ENCODE measurements at places on chromosomes 12 and 14.

DNA sequence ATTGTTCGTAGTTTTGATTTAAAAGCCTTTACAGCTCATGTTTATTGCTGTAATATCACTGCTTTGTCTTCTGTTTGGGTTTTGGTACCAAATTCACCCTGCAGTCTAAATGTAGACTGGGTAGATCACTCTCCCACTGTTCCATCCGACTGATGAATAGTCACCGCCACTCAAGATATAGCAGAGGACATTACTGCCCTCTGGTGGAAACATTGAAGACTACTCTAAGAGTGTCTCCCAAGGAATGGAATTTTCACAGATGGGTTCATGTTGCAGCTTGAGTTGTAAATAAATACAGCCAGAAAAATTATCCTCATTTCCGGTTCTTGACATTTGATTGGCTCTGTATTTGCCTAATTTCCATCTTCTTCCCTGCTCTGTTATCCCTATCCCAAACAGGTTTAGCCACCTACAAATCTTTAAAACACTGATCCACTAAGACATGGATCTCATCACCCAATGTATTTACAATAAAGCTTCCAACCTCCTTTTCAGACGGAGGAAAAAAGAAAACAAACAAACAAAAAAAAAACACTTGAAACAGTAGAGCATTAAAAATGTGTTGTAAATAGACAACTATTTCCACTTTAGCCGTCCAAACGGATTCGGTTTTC lies 198.3 kb upstream of the CPNE8 start:
- peak; percentile 4 for DNase-seq
- no peaks in the 10 kb centered on the region for H3K36me3 ChIP-seq
- H3K4me1 ChIP-seq: no peaks in the 10 kb centered on the region
- H3K4me3 ChIP-seq: no peak overlapping the region
- H3K27ac ChIP-seq: no peak overlapping the region
- H3K27me3 ChIP-seq: no peaks in the 10 kb centered on the region

- H3K4me3 ChIP-seq: no peak overlapping the region
- no peaks in the 10 kb centered on the region for H3K4me1 ChIP-seq
- H3K27ac ChIP-seq: no peak overlapping the region
- H3K36me3 ChIP-seq: peaks cover 29% of the 10 kb centered on the region
- H3K27me3 ChIP-seq: peaks cover 6% of the 10 kb centered on the region
- DNase-seq: no peak
Observed at GRCh38 chr14:31127690-31128089, 79.9 kb downstream of the HECTD1 start.

- peak within 1 kb of the TSS; percentile 64 for H3K27ac ChIP-seq
- peak within 1 kb of the TSS; percentile 77 for H3K4me3 ChIP-seq
- no peaks in the 10 kb centered on the region for H3K27me3 ChIP-seq
- DNase-seq: no peak
- H3K4me1 ChIP-seq: peaks cover 51% of the 10 kb centered on the region
Observed at GRCh38 chr12:55742719-55743405, at the start of gene GDF11. GDF11 (plus strand) TSS chr12:55743122; CDS start chr12:55743317, 195 bp downstream.

- peaks cover 20% of the 10 kb centered on the region for H3K4me1 ChIP-seq
- DNase-seq: no peak
- H3K4me3 ChIP-seq: no peak overlapping the region
Observed at GRCh38 chr14:61577506-61577931, 117.8 kb upstream of the HIF1A start.

- no peaks in the 10 kb centered on the region for H3K36me3 ChIP-seq
- H3K4me1 ChIP-seq: no peaks in the 10 kb centered on the region
- H3K27ac ChIP-seq: no peak overlapping the region
- DNase-seq: no peak
- no peak overlapping the region for H3K4me3 ChIP-seq
Observed at GRCh38 chr14:63342371-63342770, 23.6 kb upstream of the GPHB5 start.

DNA sequence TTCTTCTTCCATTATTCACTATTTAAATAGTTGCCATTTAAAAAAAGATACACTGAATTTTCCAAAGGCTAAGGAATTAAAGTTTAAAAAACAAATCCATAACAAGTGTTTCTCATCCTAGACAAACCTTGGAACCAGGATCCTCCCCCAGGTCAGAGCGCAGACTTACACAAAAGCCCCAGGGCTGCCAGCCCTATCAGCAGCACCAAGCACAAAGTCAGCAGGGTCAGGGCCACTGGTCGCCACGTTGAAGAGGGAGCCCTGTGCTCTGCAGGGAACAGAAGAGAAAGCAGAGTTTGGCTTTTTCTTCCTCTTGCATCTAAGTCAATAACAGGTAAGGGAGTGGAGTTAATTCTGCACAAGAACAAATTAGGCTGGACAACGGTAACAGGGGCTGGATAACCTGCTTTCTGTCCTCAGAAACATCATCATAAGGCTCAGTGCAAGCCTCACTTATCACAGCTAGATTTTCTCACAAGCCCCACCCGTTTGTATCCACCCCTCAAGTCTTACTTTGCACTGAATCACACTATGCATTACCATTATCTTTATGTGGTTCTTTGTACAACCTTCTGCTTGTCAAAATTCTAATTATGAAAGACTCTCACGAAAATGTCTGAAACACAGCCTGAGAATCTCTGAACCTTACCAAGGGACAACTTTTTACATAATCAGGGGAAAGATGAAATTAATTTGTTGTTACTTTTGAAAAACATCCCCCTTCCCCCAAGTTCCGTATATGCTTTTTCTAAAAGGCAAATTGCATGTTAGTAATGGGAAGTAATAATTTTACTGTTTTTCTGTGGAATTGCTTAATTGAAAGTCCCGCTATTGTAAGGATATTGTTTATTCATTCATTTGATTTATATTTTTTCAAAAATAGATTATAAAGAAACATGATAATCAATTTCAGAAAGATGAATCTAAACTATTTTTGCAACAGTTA lies 9.6 kb downstream of the CLEC1A start:
- H3K4me3 ChIP-seq: no peak overlapping the region
- H3K27ac ChIP-seq: peak overlapping the region; percentile 44
- no peaks in the 10 kb centered on the region for H3K36me3 ChIP-seq
- no peak for DNase-seq
- H3K4me1 ChIP-seq: no peaks in the 10 kb centered on the region

GRCh38 chr14:99159341-99160340 lies 112.4 kb downstream of the BCL11B start:
- no peaks in the 10 kb centered on the region for H3K27me3 ChIP-seq
- no peak for DNase-seq
- H3K4me1 ChIP-seq: peaks cover 3% of the 10 kb centered on the region
- H3K4me3 ChIP-seq: no peak overlapping the region
- H3K36me3 ChIP-seq: no peaks in the 10 kb centered on the region

- no peak overlapping the region for H3K4me3 ChIP-seq
- H3K36me3 ChIP-seq: no peaks in the 10 kb centered on the region
- DNase-seq: no peak
- no peaks in the 10 kb centered on the region for H3K27me3 ChIP-seq
- no peak overlapping the region for H3K27ac ChIP-seq
- no peaks in the 10 kb centered on the region for H3K4me1 ChIP-seq
Observed at GRCh38 chr12:77122236-77122635, 56.9 kb upstream of the E2F7 start.

- no peaks in the 10 kb centered on the region for H3K27me3 ChIP-seq
- no peak overlapping the region for H3K4me3 ChIP-seq
- no peaks in the 10 kb centered on the region for H3K36me3 ChIP-seq
Observed at GRCh38 chr14:100644383-100644782, 57.2 kb upstream of the BEGAIN start.

GRCh38 chr14:32986791-32987540 lies 48.3 kb downstream of the NPAS3 start:
- H3K4me3 ChIP-seq: no peak overlapping the region
- no peaks in the 10 kb centered on the region for H3K36me3 ChIP-seq
- H3K27me3 ChIP-seq: no peaks in the 10 kb centered on the region
- H3K27ac ChIP-seq: no peak overlapping the region
- no peaks in the 10 kb centered on the region for H3K4me1 ChIP-seq

GRCh38 chr12:132000286-132000872 lies 50.6 kb downstream of the EP400 start:
- no peaks in the 10 kb centered on the region for H3K4me1 ChIP-seq
- H3K36me3 ChIP-seq: peaks cover 4% of the 10 kb centered on the region
- DNase-seq: no peak
- H3K27ac ChIP-seq: no peak overlapping the region
- no peaks in the 10 kb centered on the region for H3K27me3 ChIP-seq

Data from thymus (tissue), 14 donors.